Amygdala (tissue), 56 donors: ENCODE measurements at places on chromosomes 3 and 15.

GRCh38 chr3:158739661-158740060, 7.4 kb upstream of the RARRES1 start:
- DNase-seq = no peak

GRCh38 chr3:12681089-12681942, 17.4 kb upstream of the RAF1 start:
- no peak for DNase-seq

DNA sequence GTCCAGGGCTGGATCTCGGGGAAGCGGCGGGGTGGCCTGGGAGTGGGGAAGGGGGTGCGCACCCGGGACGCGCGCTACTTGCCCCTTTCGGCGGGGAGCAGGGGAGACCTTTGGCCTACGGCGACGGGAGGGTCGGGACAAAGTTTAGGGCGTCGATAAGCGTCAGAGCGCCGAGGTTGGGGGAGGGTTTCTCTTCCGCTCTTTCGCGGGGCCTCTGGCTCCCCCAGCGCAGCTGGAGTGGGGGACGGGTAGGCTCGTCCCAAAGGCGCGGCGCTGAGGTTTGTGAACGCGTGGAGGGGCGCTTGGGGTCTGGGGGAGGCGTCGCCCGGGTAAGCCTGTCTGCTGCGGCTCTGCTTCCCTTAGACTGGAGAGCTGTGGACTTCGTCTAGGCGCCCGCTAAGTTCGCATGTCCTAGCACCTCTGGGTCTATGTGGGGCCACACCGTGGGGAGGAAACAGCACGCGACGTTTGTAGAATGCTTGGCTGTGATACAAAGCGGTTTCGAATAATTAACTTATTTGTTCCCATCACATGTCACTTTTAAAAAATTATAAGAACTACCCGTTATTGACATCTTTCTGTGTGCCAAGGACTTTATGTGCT, 527 bp downstream of the B2M start:
- no peak for DNase-seq

DNA sequence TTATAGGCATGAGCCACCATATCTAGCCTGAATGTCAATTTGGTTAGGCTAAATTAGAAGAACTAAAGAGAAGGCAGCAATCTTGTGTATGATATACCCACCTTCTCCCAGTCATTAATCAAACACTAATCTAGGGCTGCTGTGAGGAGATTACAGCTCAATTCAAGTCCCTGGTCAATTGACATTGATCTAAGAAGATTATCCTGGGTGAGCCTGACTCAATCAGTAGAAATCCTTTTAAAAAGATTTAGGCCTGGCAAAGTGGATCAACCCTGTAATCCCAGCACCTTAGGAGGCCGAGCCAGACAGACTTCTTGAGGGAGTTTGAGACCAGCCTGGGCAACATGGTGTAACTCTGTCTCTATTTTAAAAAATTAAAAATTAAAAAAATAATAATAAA, 2.5 kb upstream of the DNAH12 start:
- DNase-seq = no peak

DNA sequence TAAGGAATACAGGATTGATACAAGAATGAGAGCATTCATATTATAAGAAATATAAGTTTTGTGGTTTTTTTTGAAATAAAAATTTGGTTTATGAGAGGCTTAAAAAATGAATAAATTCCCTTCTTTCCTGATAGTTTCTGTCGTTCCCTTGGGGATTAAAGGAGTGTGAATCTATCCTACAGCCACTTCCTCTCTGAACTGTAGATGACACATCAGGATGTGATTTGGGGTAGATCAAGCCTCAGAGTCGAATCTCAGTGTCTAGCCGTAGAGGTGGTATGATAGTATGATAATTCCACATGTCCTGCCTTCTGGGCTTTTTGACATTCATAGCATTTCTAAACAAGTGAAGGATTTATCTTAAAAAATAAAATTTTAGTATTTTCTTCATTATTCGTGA, 343.1 kb downstream of the LPP start:
- DNase-seq = no peak
